Glutamatergic neuron (in vitro differentiated cells): ENCODE measurements at places on chromosomes 5 and 9.

- no peak for DNase-seq
These were observed 12.5 kb downstream of the GARNL3 start for GRCh38 chr9:127277099-127277498.

DNA sequence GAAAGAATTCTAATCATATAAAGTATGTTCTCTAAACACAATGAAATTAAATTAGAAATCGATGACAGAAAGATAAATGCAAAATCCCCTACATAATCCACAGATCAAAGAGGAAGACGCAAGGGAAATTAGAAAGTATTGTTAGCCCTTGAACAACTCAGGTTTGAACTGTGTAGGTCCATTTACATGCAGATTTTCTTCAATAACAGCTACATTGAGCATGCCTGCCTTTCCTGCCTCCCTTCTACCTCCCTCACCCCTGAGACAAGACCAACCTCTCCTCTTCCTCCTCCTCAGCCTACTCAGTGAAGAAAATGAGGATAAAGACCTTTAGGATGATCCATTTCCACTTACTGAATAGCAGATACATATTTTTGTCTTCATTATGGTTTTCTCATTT, 75.2 kb downstream of the PLPP1 start:
- DNase-seq = no peak

DNA sequence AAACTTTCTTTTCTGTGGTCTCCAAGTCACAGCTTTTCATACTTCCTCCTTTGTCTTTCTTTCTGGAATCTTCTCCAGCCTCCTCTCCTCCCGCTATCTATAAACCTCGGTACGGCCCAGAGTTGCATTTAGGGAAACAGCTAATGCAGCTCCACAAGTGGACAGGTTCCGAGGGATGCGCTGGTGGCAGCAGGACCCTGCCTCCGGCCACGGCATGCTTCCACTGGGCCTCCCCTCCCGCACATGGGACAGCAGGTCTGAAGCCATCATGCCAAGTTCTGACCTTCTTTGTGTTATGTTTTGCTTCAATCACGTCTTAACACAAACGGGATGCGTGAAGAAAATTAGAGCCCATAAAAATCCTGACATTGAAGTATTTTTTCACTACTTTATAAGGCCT, 136.9 kb downstream of the IRX2 start:
- DNase-seq = no peak

DNA sequence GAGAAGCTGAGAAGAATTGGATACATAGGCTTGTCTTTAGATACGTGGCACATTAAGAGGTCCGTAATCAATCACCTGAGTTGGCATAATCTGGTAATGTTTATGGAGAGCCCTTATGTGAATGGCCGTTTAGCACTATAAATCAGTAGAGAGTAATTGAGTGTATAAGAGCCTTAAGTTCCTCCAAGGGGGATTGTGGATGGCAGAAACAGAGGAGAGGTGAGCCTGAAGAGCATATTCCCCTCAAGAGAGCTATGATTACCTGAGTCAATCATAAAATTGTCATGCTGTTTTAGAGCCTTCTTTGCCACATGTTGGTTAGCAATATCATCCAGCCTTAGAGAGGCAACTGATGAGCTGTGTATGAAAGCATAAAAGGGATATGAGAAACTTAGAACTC, 58.8 kb downstream of the FOCAD start:
- DNase-seq = no peak

GRCh38 chr5:142838845-142839244, 68.7 kb downstream of the ARHGAP26 start:
- DNase-seq = no peak

- no peak for DNase-seq
These were observed 232.6 kb downstream of the EPB41L4A start for GRCh38 chr5:112186401-112186990.

GRCh38 chr9:100396769-100397168, 30.2 kb upstream of the MSANTD3 start:
- DNase-seq = no peak

- DNase-seq = no peak
These were observed 152.6 kb upstream of the SEMA6A start for GRCh38 chr5:116727248-116727647.

- no peak for DNase-seq
These were observed 13.1 kb downstream of the MIER3 start for GRCh38 chr5:56938858-56939257.

DNA sequence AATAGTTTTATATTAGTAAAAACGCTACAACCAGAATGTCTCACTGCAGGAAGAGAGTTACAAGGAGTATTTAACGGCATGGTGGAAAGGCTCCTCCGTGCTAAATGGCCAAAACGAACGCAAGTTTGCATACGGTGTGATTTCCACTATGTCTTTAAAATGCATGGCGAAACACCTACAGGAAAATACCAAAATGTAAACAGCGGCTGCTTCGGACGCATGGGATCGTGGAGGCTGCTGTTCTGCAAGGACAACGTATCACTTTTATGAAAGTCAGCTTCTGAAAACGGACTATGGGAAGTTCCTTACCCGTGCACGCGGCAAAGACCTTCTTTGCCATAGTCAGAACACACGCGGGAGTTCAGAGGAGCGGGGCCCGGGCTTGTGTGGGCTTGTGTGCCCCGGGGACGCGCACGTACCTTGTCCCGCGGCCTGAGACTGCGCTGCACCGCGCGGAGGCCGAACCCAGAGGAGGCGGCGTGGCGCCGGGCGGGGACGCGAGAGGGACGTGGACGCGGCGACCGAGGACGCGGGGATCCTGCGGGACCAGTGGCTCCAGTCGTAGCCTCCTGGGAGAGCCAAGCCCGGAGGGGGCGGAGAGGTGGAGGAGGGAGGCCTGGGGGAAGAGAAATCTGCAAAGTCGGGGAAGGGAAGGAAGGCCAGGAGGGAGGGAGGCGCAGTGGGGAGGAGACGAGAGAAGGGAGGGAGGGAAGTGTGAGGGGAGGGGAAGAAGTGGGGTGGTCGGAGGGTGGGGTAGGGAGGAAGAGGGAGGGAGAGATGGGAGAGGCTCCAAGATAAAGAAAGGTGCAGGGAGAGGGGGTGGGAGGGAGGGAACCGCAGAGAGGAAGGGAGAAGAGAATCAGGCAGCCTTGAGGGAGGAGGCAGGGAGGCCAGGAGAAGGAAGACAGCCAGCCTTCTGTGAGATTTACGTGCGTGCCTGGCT, at the start of gene CMBL:
Gene CMBL (minus strand): TSS at position 697 of the 943 bp plus-strand sequence. CDS start 17,140 bp downstream, outside the sequence.
- peak; percentile 52 for DNase-seq
